ENCODE measurements at places on chromosomes 3 and 15. TPM values are rescaled to one million over a fixed set of nuclear protein-coding genes. Genes with fewer than 3 reads are reported as not detected.
A peak's percentile ranks its signal among the peaks of the same experiment; 100 is the strongest.

IFT57 gene
- total RNA-seq: 97.1 TPM

GRCh38 chr15:85950101-85950500, 129.6 kb upstream of the AGBL1 start:
- DNase-seq: no peak

- no peak for DNase-seq
Observed at GRCh38 chr15:38285456-38285855, 32.8 kb downstream of the SPRED1 start.

GRCh38 chr15:79028411-79028964, 62.1 kb downstream of the RASGRF1 start:
- DNase-seq: peak; percentile 70

DNA sequence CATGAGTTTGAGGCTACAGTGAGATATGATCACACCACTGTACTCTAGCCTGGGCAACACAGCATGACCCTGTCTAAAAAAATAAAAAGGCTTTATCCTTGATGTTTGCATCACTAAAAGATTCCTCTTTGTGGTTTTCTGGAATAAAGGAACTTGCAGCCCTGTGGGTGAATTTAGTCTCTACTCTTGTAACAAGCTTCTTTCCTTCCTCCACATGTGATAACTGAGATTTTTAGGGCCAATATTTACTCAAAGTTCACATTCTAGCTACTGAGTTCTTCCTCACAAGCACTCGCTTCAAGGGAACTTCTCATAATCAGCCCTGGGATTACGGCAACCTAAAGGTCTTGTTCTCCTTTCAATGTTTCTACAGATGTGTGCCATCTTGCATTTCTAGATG, 24.6 kb downstream of the COMMD2 start:
- no peak for DNase-seq

GRCh38 chr15:58605931-58606530, 143.5 kb downstream of the ADAM10 start:
- DNase-seq: no peak

DNA sequence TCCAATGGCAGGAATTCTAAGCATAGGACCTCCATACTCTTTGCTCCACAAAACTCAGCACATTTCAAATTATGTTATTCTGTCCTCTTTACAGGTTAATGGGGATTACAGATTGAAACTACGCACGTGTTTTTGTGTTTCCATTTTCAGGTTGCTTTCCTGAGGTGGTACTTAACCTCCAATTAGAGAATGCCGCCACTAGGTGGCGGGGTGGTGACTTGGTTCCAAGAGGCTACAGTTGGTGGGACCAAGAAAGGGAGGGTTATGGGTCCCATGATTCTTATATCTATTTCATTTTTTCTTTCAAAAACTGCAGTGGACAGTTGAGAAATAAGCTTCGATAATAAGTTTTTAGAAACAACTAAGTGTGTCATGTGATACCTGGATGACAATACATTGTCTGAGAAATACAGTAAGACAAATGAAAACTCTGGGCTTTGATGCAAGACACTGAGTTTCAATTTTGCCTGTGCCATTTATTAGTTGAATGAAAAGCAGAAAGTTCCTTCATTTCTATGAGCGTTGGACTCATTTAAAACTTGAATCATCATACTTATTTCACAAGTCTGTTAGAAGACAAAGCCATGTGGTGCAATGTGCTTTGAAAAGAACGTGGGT, 539.0 kb downstream of the FGF12 start:
- DNase-seq: peak; percentile 29

- no peak for DNase-seq
Observed at GRCh38 chr3:39282057-39282456, 2.2 kb upstream of the CX3CR1 start.

- no peak for DNase-seq
Observed at GRCh38 chr15:100211855-100212850, 129.6 kb downstream of the ADAMTS17 start.

DNA sequence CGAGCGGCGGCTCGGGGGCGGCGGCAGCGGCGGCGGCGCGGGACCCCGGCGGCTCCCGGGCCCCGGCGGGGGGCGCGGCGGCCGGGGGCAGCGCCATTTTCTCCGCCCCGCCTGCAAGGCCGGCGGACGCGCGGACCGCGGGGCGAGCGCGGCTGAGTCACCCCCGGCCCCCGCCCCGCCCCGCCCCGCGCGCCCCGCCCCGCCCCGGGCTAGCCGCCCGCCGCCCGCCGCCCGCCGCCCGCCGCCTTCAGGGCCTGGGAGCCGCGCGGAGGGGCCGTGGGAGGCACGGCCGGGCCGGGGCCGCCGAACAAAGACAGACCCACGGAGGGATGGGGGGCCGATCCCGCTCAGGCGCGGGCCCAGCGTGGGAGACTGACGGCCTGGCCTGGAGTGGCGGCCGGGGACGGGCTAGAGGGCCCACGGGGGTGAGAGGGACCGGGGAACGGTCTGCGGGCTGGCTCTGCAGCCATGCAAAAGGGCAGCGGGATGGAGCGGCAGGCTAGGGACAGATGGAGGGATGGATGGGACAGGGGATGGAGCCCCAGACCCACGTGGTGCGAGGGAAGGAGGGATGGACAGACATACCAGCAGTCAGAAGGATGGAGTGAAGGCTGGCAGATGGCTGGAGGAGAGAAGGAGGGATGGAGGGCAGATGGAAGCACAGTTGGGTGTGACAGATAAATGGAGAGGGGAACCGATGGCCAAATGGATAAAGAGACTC, at the start of gene EIF4E3:
Gene EIF4E3 (minus strand): TSS at position 132 of the 721 bp plus-strand sequence. CDS start 35 bp downstream, at position 97.
- DNase-seq: no peak

TRIM42 gene
- not detected for total RNA-seq

EXD1 gene
- not detected for total RNA-seq

DNA sequence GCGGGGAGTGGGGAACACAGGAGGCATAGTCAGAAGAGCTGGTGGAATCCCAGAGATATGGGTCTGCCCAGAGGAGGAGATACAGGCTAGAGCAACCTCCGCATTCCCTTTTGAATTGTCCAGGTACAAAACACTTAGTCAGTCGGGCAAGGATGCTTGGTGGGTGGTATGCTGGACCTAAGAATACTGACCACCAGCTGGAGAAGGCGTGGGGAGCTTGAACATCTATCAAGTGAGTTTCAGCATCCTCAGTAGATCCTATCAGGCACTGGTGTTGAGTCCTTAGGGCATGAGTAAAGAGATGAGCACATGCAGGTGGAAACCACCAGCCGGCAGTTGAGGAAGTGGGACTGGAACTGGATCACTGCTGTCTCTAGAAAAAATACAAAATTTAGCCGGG, 14.7 kb upstream of the DIS3L start:
- DNase-seq: no peak

GRCh38 chr3:183013856-183014255, 33.5 kb upstream of the DCUN1D1 start:
- DNase-seq: no peak

DNA sequence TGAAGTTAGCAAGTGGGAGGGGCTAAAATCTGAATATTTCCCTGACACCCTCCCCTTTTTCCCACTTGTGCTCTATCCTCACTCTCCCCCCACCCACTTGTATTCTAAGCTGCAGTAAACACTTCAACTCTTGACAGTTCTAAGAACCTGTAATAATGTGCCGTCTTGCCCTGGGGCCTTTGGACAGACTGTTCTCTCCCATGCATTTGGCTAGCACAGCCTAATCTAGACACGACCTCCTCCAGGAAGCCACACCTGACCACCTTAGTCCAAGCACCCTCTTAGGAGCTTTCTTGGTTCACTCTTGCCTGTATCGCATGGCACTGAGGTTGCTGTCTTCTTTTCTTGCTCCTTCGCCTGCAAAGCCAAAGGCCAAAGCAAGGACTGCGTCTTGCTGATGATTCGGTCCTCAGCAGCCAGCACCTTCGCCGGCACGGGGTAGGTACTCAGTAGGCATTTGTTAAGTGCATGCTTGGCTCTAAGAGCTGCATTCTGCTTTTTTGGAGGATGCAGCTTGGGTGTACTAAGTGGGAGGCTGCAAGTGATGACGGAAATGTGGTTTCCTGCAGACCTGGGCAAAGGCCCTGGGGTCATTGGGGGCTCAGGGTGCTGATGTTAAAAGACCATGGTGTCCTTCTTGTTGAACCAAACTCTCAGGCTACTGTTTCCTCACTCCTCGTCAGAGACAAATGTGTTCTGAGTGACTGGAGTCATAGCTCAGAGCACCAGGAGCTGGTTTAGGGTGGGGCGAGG, 2.0 kb upstream of the ZNF710 start:
- DNase-seq: no peak

ZPLD1 gene
- total RNA-seq: not detected

- no peak for DNase-seq
Observed at GRCh38 chr15:42110367-42110766, 16.0 kb upstream of the PLA2G4D start.

DNA sequence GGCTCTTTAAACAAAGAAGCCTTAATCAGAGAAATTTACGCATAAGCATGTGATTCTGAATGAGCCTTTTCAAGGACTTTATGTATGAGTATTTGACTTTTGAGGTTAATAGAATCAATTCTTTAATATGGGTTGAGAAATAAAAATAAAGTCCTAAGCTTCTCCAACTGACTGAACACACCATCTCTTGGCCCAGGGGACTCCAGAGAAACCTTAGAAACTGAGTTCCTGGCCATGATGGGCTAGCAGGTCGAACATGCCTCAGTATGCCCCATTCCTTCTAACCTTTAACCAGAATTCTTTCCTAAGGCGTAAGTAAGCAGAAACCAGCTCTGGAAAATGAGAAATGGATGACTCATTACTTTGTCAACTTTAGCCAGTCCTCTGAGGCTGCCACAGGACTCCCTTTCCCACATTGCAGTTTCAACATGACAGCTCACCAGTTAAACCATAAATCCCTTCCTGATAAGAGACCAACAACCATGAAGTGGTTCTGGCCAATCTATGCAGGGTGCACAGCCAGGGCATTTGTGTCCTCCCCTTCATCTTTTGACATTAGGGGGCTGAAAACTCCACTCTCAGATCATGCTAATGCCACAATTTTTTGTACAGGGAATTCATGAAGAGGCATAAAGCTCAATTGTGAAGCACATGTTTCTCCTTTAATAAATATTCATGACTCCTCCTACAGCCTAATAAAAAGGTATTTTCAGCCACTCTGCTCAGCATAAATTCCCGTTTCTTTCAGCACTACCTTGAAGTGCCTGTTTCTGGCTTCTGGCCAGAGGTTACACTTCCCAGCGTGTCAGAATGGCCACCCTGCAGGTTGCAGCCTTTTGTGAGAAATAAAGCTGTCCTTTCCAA, 33.3 kb downstream of the TM4SF18 start:
- DNase-seq: no peak

DNA sequence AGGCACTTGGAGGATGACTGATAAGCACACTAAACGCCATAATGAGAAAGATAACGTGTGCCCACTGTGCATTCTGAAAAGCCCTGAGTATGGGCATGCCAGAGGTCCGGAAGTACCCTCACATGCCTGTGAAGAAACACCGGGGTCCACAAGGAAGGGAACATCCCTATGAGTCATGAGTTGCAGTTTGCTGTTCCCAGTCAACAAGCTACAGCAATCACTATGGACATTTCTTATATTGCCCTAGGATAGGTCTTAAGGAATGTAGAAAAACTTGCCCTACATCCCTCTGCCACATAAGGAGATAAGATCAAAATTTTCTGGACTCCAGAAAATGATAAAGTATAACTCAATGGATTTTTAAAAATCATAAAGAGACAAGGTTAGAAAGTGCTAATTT, 9.9 kb downstream of the MB21D2 start:
- DNase-seq: no peak

ATP10A gene
- total RNA-seq: 12.0 TPM

GRCh38 chr3:37457378-37458065, 283.1 kb upstream of the LRRFIP2 start:
- no peak for DNase-seq

DNA sequence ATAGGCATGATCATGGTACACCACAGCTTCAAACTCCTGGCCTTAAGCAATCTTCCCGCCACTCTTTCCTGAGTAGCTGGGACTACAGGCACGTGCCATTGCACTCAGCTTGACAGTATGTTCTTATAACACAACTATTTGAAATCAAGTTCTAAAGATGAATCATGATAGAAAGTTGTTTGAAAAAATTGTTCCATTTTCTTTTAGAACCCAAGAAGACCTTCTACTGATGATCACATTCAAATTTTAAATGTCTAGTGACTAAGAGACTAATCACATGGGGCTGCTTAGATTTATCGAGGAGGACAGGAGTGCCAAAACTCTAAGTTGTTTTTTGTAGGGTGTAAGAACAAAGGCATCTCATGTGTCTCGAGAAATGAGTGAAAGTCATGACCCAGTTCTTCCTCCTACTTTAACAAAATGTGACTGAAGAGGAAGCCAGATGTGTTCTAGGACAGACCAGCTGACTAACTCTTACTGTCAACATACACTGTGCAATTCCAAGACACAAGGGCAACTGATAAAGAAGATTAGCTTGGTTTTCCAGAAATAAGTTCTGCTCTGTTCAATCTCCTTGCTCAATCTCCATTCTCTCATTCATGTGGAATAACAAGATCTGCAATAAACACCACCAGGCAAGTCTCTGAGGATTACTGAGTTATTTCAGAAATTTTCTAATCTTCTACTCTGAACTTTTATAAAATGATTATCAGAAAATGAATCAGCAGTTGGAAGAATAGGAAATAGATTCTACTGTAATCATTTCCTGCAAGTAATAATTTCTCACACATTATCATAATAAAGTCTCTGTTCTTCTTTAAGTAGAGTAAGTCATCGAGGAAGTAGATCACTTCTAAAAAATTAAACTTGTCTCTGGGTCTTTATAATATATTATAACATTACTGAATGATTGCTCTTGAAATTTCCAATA, 122.6 kb upstream of the CCNL1 start:
- DNase-seq: peak; percentile 32

- DNase-seq: no peak
Observed at GRCh38 chr3:188775412-188775811, 396.4 kb upstream of the TPRG1 start.

All from tibial nerve (tissue), 4 donors.